ENCODE measurements at places on chromosomes 11 and 22.

GRCh38 chr11:110085255-110085838, 7.8 kb upstream of the ZC3H12C start:
- DNase-seq, result no peak

DNA sequence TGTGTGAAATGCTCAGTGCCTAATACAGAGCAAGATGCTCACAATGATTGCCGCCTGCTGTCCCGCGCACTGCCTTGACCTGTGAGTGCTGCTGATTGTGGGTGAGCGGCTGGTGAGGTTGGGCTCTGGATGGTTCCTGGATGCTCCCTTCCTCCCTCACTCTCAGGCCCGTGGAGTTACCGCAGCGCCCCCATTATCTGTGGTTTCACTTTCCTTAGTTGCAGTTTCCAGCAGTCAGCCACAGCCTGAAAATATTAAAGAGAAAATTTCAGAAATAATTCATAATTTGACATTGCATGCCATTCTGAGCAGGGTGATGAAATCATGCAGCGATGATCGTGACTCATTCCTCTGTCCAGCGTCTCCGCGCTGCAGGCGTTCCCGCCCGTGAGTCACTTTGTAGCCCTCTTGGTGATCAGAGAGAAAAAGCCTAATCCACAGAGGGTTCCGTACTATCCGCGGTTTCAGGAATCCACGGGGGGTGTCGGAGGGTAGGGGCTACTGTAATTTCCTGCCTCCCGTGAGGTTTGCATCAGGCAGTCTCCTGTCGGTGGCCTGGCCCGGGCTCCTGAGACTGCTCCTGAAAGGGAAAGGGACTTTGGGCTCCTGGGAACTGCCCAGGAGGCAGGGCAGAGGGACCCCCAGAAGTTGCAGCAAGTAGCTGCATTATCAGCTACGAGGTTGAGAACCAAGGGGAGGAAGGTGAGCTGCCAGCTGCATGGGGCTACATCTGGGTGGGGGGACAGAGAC, 10.6 kb downstream of the RPL3 start:
- DNase-seq, result no peak

- no peak for DNase-seq
Observed at GRCh38 chr11:129853518-129854231, 38.0 kb downstream of the TMEM45B start.

GRCh38 chr11:92506809-92507336, 282.3 kb downstream of the FAT3 start:
- no peak for DNase-seq

Measured in neuronal stem cell (in vitro differentiated cells).